Esophagus squamous epithelium (tissue), 5 donors: ENCODE measurements at places on chromosomes 3 and 15. TPM values are rescaled to one million over a fixed set of nuclear protein-coding genes. Genes with fewer than 3 reads are reported as not detected.

DNA sequence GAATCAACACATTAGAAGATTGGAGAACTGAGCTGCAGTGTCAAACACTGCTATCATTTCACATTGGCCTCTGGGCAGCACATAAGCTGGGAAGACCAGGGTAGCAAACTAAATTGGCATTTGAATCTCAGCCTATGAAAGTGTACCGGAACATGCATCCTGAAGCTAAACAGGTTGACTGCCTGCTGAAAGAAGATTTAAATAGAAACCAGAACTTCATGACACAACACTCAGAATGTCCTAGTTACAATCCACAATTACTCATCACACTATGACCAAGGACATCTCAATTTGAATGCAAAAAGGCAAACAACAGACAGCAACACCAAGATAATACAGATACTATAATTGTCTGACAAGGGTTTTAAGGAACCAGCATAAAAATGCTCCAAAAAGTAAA lies 26.2 kb downstream of the TM2D3 start:
- no peak overlapping the region for H3K27ac ChIP-seq
- DNase-seq: no peak
- H3K36me3 ChIP-seq: no peaks in the 10 kb centered on the region
- no peaks in the 10 kb centered on the region for H3K4me1 ChIP-seq

GRCh38 chr3:155387571-155387970 lies 94.1 kb upstream of the STRIT1 start:
- H3K36me3 ChIP-seq: no peaks in the 10 kb centered on the region
- H3K4me3 ChIP-seq: no peak overlapping the region
- no peak overlapping the region for H3K27ac ChIP-seq
- no peak for DNase-seq

- H3K27me3 ChIP-seq: no peaks in the 10 kb centered on the region
- H3K4me3 ChIP-seq: no peak overlapping the region
- H3K36me3 ChIP-seq: no peaks in the 10 kb centered on the region
- H3K27ac ChIP-seq: no peak overlapping the region
- peaks cover 6% of the 10 kb centered on the region for H3K4me1 ChIP-seq
- DNase-seq: no peak
Observed at GRCh38 chr3:23241256-23241655, 38.1 kb downstream of the UBE2E2 start.

GRCh38 chr3:28576614-28577200 lies 228.1 kb upstream of the AZI2 start:
- H3K36me3 ChIP-seq: no peaks in the 10 kb centered on the region
- peaks cover 6% of the 10 kb centered on the region for H3K27me3 ChIP-seq
- no peak for DNase-seq
- H3K27ac ChIP-seq: no peak overlapping the region

DNA sequence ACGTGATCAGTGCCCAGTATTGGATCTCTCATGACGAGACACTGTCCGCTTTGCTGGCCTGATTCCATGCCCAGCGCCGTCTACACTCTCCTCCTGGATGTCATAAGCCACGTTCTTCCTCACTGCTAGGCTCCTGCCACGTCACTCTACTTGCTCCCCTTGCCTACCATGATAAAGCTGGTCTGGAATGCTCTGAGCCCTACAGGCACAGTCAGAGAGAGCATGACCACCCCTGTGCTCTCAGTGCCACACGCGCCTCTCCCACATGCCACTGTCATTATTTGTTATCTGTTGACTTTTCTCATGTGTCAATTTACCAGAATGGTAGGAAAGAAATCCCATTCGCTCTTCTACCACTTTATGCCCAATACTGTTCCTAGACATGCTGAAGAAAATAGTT lies 148.6 kb downstream of the ANO10 start:
- no peak overlapping the region for H3K4me3 ChIP-seq
- no peak overlapping the region for H3K27ac ChIP-seq
- no peaks in the 10 kb centered on the region for H3K27me3 ChIP-seq
- H3K36me3 ChIP-seq: no peaks in the 10 kb centered on the region

Gene SLC28A1
- not detected for total RNA-seq

Gene HYAL1
- total RNA-seq: 6.1 TPM

DNA sequence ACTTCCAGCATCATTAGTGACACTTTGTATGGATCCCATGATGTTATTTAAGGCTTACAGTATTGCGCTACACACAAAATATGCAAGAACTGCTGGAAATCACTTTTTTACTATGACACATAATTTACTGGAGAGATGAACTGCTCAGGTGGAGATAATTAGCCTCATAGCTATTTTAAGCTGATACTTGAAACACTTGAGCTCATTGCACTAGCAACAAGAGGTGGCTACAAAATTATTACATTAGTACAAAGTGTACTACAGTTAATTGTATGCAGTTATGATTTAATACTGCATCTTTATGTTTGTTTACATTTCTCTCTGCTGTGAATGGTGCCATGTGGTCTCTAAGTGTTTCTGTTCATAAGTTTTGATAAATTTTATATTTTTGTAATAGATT lies 6.5 kb upstream of the LZTFL1 start:
- H3K27ac ChIP-seq: no peak overlapping the region
- DNase-seq: no peak
- H3K4me3 ChIP-seq: no peak overlapping the region
- no peaks in the 10 kb centered on the region for H3K36me3 ChIP-seq

Gene MRPS11
- 32.4 TPM for total RNA-seq

Gene EXD1
- not detected for total RNA-seq

DNA sequence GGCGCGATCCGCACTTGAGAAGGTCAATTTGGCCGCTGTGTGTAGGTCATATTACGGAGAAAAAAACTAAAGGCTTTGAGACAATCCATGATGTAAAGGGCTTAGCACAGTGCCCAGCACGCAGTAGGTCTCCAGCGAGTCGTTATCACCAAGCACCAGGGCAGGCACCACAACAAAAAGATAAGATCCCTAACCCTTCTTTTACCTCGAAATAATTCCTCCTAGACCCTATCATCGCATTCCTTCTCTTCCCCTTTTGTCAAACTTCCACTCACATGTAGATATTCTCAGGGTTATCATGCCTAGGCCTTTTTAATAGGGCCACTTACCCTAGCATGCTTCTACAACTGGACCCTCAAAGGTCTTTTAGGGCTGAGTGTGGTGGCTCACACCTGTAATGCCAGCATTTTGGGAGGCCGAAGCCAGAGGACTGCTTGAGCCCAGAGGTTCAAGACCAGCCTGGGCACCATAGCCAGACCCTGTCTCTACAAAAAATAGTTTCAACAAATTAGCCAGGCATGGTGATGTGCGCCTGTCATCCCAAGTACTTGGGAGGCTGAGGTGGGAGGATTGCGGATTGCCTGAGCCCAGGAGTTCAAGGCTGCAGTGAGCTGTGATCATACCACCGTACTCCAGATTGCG lies 13.5 kb downstream of the ZNF774 start:
- DNase-seq: no peak
- peaks cover 48% of the 10 kb centered on the region for H3K4me1 ChIP-seq
- peaks cover 2% of the 10 kb centered on the region for H3K36me3 ChIP-seq
- no peak overlapping the region for H3K4me3 ChIP-seq
- no peaks in the 10 kb centered on the region for H3K27me3 ChIP-seq

GRCh38 chr15:68888419-68888818 lies 41.9 kb upstream of the SPESP1 start:
- no peaks in the 10 kb centered on the region for H3K36me3 ChIP-seq
- H3K27me3 ChIP-seq: peaks cover 2% of the 10 kb centered on the region
- peaks cover 5% of the 10 kb centered on the region for H3K4me1 ChIP-seq
- no peak overlapping the region for H3K27ac ChIP-seq
- no peak for DNase-seq

Gene SLCO2A1
- total RNA-seq: 5.8 TPM

Gene RCCD1
- total RNA-seq: 9.7 TPM

GRCh38 chr3:5138214-5138981 lies 16.3 kb downstream of the ARL8B start:
- H3K36me3 ChIP-seq: peaks cover 15% of the 10 kb centered on the region
- DNase-seq: no peak
- no peaks in the 10 kb centered on the region for H3K27me3 ChIP-seq

- DNase-seq: no peak
- H3K27me3 ChIP-seq: no peaks in the 10 kb centered on the region
- no peaks in the 10 kb centered on the region for H3K4me1 ChIP-seq
- peaks cover 88% of the 10 kb centered on the region for H3K36me3 ChIP-seq
Observed at GRCh38 chr3:11826628-11827265, 19.9 kb downstream of the TAMM41 start.

Gene ECE2
- total RNA-seq: not detected

GRCh38 chr15:61888074-61888780 lies 172.0 kb downstream of the VPS13C start:
- H3K4me3 ChIP-seq: no peak overlapping the region
- no peaks in the 10 kb centered on the region for H3K4me1 ChIP-seq
- H3K36me3 ChIP-seq: peaks cover 43% of the 10 kb centered on the region
- H3K27me3 ChIP-seq: no peaks in the 10 kb centered on the region

GRCh38 chr15:80932989-80933388 lies 56.6 kb downstream of the MESD start:
- H3K4me1 ChIP-seq: no peaks in the 10 kb centered on the region
- no peak overlapping the region for H3K4me3 ChIP-seq
- no peak overlapping the region for H3K27ac ChIP-seq
- H3K36me3 ChIP-seq: no peaks in the 10 kb centered on the region

Gene ZKSCAN7
- 0.97 TPM for total RNA-seq

- DNase-seq: no peak
- no peaks in the 10 kb centered on the region for H3K4me1 ChIP-seq
- H3K27ac ChIP-seq: no peak overlapping the region
- H3K27me3 ChIP-seq: no peaks in the 10 kb centered on the region
- no peak overlapping the region for H3K4me3 ChIP-seq
Observed at GRCh38 chr3:174376346-174376745, 482.8 kb upstream of the NAALADL2 start.

Gene FETUB
- 9.0 TPM for total RNA-seq

- peaks cover 5% of the 10 kb centered on the region for H3K4me1 ChIP-seq
- no peak overlapping the region for H3K27ac ChIP-seq
- no peak for DNase-seq
- no peaks in the 10 kb centered on the region for H3K36me3 ChIP-seq
- no peaks in the 10 kb centered on the region for H3K27me3 ChIP-seq
Observed at GRCh38 chr15:64000183-64000951, 45.9 kb downstream of the DAPK2 start.

Gene SLC22A14
- total RNA-seq: 0.19 TPM

DNA sequence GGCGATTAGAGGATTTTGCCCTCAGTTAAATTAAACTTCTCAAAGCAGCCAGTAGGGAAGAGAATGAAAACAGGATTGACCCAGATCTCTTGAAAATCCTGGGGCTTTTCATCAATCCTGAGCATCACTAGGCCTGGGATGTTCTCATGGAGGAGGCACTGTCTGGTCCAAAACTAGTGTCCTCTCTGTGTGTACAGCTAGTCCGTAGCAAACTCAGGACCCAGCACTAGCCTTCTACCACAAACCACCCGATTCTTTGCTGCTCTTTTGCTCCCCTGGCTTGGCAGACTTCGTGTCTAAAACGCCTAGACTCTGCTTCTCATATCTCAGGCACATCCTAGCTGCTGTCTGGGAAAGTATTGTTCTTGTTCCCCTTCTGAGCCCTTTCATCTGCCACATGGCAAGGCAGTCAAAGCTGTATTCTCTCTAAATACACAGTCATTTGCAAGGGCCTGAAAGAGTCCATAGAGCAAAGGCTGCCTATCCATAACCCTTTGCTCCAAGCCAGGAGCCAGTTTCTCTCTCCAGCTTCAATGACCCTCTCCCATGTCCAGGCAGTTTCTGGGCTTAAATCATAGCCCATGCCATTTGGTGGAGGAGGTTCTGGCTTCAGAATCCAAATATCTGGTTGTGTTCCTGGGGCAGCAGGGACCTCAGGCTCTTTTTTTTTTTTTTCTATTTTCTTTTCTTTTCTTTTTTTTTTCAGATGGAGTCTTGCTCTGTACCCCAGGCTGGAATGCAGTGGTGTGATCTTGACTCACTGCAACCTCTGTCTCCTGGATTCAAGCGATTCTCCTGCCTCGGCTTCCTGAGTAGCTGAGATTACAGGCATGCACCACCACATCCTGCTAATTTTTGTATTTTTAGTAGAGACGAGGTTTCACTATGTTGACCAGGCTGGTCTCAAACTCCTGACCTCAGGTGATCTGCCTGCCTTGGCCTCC lies 52.4 kb downstream of the CDC25A start:
- no peaks in the 10 kb centered on the region for H3K27me3 ChIP-seq
- no peak overlapping the region for H3K4me3 ChIP-seq
- H3K36me3 ChIP-seq: no peaks in the 10 kb centered on the region
- H3K27ac ChIP-seq: no peak overlapping the region

Gene RETNLB
- total RNA-seq: not detected

Gene AHSG
- not detected for total RNA-seq

DNA sequence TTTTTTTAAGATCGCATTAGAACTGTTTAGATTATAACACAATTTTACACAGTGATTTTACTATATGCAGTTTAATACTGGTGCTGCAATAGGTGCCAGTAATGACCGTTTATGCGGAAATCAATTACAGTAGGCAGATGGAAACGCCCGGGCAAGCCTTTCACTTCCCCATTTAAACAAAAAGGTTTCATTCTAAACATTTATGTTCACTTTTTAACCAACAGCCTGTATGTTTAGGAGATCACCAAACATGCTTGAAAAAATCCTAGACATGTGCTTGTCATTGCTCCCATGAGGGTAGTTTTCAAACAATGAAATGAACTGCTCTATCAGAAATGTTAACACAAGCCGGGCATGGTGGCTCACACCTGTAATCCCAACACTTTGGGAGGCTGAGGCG lies 2.7 kb downstream of the BNIP2 start:
- H3K4me1 ChIP-seq: peaks cover 57% of the 10 kb centered on the region
- no peaks in the 10 kb centered on the region for H3K27me3 ChIP-seq
- H3K36me3 ChIP-seq: no peaks in the 10 kb centered on the region
- peak overlapping the region; percentile 99 for H3K27ac ChIP-seq
- DNase-seq: no peak
- no peak overlapping the region for H3K4me3 ChIP-seq

- DNase-seq: no peak
- H3K4me1 ChIP-seq: no peaks in the 10 kb centered on the region
- H3K27ac ChIP-seq: no peak overlapping the region
- no peaks in the 10 kb centered on the region for H3K36me3 ChIP-seq
- H3K4me3 ChIP-seq: no peak overlapping the region
- no peaks in the 10 kb centered on the region for H3K27me3 ChIP-seq
Observed at GRCh38 chr15:54102704-54103103, 124.5 kb downstream of the UNC13C start.

DNA sequence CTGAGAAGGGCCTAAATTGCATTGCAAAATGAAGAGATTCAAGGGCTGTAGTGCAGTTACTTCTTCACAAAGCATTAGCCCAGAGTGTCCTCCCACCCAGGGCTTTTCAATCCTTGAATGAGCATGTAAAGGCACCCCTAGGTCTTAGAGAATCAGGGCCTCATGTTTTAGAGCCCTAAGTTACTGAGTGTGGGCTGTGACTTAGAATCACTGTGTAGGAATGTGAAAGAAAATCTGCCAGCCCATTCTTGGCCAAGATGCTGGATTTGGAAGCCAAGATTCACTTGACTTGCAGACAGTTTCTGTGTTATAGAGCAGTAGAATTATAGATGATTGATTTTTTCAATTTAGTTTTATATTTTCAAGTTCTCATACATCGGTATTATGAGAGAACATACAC lies 153.2 kb downstream of the MYRIP start:
- peak overlapping the region; percentile 65 for H3K27ac ChIP-seq
- H3K4me3 ChIP-seq: no peak overlapping the region
- H3K36me3 ChIP-seq: no peaks in the 10 kb centered on the region
